Dermis blood vessel endothelial cell (primary cell): ENCODE measurements at places on chromosomes 5 and 9. TPM values are rescaled to one million over a fixed set of nuclear protein-coding genes. Genes with fewer than 3 reads are reported as not detected.

ANKRD18B gene
- under 0.01 and 1.4 TPM in 2 replicates for total RNA-seq

OR1Q1 gene
- total RNA-seq = not detected in 2 replicates

AMBP gene
- 0.17 TPM in 1 of 2 replicates, not detected in the other for total RNA-seq

PNPLA7 gene
- total RNA-seq = 0.42 and 1.7 TPM in 2 replicates

SLC24A2 gene
- not detected in 2 replicates for total RNA-seq

RANBP3L gene
- under 0.01 TPM in 1 of 2 replicates, not detected in the other for total RNA-seq

PCDHB11 gene
- total RNA-seq = 0.17 and 0.19 TPM in 2 replicates

TAF1L gene
- total RNA-seq = under 0.01 TPM in 2 replicates

CXCL14 gene
- total RNA-seq = 0.09 and 0.34 TPM in 2 replicates

SPATA31A1 gene
- not detected in 2 replicates for total RNA-seq

ROR2 gene
- under 0.01 TPM in 1 of 2 replicates, not detected in the other for total RNA-seq

VCAN gene
- total RNA-seq = 5.7 and 11.9 TPM in 2 replicates

BTNL3 gene
- total RNA-seq = not detected in 2 replicates

NTRK2 gene
- under 0.01 and 0.05 TPM in 2 replicates for total RNA-seq
